ENCODE measurements at places on chromosomes 1 and 21.

DNA sequence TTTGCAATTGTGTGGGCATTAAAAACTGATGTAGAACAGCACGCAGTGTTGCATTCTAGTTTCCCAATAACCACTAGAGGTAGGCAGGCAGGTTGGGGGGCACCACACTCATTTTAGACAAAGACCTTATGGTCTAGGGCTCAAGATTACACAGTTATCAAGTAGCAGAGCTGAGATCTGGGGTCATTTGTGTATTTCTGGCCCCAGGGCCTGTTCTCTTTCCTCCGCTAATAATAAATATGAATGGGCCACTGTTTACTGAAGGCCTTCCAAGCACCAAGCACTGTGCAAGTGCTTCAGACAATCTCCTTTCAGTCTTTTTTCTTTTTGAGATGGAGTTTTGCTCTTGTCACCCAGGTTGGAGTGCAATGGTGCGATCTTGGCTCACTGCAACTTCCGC lies 23.9 kb downstream of the LDLRAD2 start:
- no peak for DNase-seq

DNA sequence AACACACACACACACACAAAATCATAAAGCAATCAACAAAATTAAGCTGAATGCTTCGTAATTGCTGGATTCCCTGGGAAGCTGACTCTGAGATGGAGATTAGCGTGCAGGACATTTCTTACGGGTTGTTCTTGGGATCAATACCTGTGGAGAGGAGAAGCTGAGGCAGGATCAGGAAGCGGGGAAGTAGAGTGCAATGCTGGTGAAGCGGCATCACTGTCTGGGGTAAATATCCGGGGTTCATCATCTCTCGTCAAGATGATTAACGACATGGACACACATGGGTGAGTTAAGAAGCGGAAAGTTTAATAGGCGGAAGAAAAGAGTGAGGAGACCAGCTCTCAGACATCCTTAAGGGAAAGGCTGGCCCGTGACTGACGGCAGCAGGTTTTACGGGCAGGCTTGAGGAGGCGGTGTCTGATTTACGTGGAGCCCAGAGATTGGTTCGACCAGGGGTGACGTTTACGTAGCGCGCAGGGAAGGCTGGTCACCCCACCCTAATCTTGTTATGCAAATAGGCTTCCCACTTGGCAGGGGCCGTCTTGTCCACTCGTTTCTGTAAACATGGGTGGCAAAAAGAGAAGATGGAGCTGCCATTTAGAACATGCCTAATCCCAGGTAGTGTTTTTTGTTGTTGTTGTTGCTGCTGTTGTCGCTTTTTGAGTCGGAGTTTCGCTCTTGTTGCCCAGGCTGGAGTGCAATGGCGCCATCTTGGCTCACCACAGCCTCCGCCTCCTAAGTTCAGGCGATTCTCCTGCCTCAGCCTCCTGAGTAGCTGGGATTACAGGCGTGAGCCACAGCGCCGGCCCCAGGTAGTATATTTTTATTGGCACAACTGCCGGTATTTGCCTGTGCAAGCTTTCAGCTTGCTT lies 135.6 kb upstream of the KCNJ15 start:
- no peak for DNase-seq

DNA sequence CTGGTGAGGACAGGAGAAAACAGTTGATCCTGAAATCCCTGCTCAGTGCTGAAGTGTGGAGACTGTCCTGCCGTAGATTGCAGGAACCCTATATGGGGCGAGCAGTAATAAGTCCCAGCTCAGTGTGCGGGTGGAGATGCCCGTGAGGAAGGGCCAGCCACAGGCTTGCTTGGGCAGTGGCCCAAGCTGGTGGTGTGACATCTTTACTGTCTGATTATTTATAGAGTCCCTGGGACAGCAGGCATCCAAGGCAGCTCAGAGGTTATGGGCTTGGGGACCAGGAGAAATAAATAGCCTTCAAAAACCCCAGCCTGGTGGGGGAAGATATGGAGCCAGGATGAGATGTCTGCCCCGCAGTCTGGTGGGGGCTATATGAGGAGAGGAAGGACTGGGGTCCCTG lies 170.7 kb upstream of the POU3F1 start:
- DNase-seq: no peak

DNA sequence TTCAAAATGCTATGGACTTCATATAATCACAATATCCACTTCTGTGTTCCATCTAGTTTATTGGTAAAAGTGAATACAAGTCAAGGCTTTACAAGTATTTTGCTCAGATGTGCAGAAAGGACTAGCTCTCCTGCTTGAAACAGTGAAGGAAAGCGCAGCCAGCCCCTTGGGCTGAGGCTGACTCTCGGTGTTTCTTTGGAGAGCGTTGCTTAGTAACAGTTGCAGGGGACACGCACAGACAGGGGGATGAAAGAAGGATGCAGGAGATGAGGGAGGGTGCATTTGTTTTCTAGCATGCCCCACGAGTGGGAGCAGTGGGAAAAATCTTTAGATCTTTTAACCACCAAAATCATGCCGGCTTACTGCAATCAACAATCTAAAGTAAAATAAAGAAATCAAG lies 9.1 kb downstream of the PYCR2 start:
- DNase-seq: no peak

DNA sequence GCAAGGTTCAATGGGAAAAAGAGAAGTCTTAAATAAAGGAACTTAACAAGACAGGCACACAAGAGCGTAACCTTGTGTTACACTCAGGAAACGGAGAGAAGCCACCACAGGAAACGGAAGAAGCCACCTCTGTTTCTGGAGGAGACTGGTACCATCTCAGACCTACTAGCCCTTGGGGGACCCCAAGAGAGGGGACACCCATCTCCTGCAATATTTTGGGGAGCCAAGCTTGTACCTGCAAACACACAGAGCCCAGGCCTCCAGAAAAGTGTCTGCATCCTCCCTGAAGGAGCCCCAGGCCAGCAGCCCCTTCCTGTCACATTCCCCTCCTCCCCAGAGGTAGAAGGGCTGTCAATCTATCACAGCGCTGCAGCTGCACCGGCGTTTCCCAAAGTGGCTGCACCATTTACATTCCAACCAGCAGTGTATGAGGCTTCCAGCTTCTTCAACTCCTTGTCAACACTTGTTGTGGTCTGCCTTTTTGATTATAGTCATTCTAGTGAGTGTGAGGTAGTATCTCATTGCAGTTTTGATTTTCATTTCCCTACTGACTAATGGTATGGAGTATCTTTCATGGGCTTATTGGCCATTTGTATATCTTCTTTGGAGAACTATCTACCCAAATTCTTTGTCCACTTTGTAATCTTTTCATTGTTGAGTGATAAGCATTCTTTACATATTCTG lies 23.0 kb upstream of the PADI1 start:
- DNase-seq: peak; percentile 78

DNA sequence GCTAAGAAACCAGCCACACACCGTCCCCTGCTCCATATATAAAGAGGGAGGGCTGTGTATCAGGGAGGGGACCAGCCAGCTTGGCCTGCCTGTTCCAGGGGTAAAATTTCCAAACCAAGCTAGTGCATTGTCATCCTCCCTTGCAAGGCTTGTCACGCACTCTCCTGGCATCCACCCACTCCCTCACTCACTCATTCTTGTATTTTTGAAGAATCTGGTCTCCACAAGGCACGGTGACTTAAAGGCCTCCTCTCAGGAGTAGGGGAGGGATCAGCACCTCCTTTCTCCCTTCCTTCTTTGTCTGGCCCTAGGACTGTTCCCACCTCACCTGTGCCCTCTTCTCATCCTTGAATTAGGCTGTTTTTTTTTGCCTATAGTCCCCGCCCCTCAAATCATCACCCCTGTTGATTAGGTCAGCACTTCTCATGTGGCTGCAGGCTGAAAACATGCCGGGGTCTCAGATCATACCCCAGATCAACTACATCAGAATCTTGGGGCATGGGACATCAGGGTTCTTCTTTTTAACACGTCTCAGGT lies 5.0 kb downstream of the ABCA4 start:
- DNase-seq: no peak

GRCh38 chr1:157993918-157994605 lies 617 bp downstream of the KIRREL1 start:
- DNase-seq: no peak

- peak; percentile 45 for DNase-seq
Observed at GRCh38 chr1:109619576-109620400, at the start of the genes AMPD2 and GNAT2. Gene AMPD2 (plus strand): TSS chr1:109619837. CDS start chr1:109621176, 1,339 bp downstream. Gene GNAT2 (minus strand): TSS chr1:109619616. CDS start chr1:109612870, 6,746 bp downstream.

GRCh38 chr1:172674831-172675613 lies 16.1 kb downstream of the FASLG start:
- no peak for DNase-seq

GRCh38 chr1:25028907-25029599 lies 99.0 kb upstream of the RUNX3 start:
- DNase-seq: no peak

GRCh38 chr1:206498685-206499084 lies 8.6 kb upstream of the RASSF5 start:
- DNase-seq: no peak

DNA sequence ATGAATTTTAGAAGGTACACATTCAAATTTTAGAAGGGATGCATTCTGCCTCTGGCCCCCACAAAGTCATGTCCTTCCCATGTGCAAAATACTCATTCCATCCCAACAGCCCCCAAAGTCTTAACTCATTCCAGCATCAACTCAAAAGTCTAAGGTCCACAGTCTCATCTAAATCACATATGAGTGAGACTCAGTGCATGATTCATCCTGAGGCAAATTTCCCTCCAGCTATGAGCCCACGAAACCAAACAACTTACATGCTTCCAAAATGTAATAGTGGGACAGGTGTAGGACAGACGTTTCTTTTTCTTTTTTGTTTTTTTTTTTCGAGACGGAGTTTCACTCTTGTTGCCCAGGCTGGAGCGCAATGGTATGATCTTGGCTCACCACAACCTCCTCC lies 12.5 kb upstream of the WNT2B start:
- DNase-seq: no peak

- no peak for DNase-seq
Observed at GRCh38 chr1:68585351-68585750, 88.5 kb upstream of the DEPDC1 start.

DNA sequence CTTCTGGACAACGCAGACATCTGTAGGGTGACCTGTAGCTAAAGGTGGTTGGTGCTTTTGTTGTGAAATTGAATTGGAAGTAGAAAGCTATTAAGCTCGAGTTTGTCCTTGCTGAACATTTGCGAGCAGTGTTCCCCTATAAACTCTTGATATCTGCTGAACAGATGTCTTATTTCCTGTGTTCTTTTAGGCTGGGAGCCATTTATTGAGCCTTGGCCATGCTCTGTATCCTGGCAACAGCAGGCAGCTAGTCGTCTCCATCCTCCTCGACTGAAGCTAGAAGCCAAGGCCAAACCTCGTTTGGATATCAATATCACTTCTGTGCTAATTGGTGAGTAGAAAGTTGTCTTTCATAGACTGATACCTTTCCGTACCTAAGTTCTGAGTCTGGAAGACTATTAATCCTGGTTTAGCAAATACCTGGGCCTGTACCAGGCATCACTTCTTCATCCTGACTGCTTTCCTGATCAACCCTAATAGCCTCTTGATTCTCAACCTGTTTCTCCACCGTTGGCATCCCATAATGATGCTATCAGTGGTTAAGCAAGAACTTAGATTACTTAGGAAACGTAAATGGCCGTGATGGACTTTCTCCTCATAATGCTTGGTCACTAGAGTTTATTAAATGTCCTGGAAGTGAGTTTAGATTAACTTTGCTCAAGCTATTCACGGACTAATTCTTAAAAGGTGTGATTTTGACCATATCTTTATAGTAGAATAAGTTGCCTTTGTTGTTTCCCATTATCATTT lies 103.4 kb downstream of the VPS13D start:
- no peak for DNase-seq

DNA sequence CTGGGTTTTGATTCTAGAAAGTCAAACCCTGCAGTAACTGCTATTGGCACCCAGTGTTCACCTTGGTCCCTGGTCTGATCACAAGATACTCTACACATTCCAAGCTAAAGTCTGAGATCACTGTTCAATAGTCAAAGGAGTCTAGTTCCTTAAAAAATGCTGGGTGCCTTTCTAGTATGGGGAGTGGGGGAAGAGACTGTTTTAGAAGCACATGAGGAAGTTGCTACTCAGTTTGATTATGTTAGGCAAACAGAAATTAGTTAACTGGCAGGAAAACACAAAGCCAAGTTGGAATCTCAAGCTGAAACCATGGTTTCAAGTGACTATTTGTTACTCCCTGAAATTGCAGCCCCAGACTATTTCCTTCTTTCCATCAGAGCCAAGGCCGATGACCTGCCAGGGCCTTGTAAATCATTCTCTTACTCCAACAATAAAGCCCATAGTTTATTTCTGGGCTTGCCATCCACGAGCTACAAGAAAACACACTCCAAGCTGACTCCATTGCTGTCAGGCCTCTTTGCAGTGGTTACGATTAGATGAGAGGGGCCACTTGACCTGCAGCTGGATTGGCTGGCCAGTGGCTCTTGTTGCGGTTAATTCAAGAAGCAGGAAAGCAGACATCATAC lies 21.1 kb upstream of the VTCN1 start:
- no peak for DNase-seq

DNA sequence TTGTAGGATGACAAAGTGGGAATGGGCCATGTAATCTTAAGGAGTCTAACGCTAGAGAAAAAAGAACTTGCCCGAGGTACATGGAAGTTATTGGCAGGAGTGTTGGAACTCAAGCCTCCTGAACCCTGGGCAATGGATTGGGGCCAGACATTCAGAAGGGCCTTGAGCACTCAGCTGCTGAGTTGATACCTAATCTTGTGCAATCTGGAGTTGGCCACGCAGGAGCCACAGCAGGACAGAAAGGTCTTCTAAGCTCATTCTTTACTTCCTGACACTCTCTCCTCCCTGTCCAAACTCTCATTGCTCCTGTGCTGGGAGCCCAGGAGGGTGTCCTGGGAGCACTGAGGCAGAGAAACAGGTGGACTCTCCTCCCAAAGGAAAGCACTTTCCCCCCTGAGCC lies 25.1 kb upstream of the CSF1 start:
- no peak for DNase-seq

GRCh38 chr1:182604175-182605164 lies at the start of gene RGS16:
Gene RGS16 (minus strand): TSS chr1:182604389. CDS start chr1:182604259, 130 bp downstream.
- DNase-seq: peak; percentile 39

DNA sequence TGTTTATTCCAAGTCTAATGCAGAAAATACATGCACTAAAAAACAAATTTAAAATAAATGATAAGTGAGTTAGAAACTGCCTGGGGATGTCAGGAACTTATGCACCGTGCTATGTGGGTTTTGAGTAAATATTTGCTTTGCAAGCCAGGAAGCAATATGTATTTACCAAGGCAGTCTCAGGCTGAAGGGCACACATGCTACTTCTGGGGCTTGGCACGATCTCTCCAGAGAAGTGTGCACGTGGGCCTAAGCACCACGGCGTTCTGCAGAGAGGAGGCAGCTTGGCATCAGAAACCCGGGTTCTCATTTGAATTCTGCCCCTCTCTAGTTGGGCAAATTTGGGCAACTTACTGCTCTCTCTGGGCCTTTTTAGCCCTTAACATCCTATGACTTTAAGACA lies 72.6 kb upstream of the ROR1 start:
- DNase-seq: no peak

DNA sequence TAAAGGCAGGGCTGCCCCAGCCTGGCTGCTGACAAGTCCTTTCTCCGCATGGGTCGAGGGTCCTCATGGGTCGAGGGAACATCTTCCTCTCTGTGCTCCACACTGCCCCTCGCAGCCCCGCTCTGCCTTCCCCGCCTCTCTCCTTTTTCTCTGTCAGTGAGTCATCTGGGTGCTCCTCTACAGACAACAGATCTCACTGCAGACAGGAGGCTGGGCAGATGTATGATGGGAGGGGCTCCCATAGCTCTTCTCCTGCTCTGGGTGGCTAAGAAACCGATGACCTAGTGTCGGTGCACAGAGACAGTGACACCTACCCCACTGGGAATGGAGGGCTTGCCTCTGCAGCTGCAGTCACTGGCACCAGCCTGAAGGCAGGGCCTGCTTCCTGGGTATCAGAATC lies 5.5 kb downstream of the KCNA10 start:
- DNase-seq: no peak

- peak; percentile 29 for DNase-seq
Observed at GRCh38 chr1:16243936-16244649, 7.1 kb upstream of the CPLANE2 start.
